Fibroblast of gingiva (primary cell): ENCODE measurements at places on chromosomes 16 and 17.

DNA sequence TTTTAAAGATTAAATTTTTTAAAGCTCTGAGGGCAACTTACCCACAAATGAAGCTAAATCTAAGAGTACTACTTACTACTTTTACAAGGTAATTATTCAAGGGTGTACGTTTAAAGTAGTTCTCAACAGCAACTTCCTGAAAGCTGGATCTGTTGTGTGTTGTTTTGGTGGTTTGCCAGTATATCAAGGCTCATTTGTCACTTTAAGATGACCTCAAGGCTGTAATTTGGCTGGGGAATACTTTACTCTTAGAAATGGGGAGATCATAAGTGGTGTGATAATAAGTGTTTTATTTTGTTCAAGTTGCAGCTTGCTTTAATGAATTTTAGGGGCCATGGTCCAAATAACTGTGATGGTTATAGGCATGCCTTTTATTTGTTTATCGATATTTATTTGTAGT lies 30.4 kb downstream of the AP2B1 start:
- no peak for DNase-seq

DNA sequence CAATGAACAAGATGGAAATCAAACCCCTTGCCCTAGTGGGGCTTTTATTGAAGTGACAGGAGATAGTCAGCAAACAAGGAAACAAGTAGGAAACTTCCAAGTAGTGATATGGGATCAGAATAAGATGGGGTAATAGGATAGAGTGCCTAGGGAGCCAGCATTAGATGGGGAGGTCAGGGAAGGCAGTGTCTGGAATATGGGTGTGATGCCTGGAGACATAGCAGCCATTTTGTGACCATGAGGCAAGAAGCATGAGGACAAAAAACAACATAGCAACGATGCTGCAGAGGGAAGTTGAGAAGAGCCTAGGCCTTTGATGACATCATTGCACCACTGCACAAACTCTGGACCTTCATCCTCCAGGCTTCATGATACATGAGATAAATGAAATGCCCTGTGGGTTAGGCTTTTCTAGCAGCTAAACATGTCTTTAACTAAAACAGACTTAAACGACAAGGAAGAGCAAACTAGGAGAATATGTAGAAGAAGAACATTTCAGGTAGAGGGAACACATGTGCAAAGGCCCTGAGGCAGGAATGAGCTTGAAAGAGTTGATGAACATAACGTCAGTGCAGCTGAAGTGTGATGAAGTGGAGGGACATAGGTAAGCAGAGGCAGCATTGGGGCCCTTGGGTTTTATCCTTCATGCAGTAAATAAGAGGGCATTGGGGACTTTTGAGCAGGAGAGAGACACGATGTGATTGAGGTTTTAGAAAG lies 18.2 kb upstream of the TMEM11 start:
- DNase-seq: no peak

- no peak for DNase-seq
Observed at GRCh38 chr17:63490329-63490728, 13.5 kb downstream of the ACE start.

GRCh38 chr16:86558355-86559193 lies 3.5 kb upstream of the MTHFSD start:
- no peak for DNase-seq
